Nucleus accumbens (tissue), 56 donors: ENCODE measurements at places on chromosomes 4 and X.

GRCh38 chr4:48175328-48175727 is 41.3 kb upstream of the TXK start:
- DNase-seq: no peak

- no peak for DNase-seq
These were observed 10.8 kb downstream of the WFS1 start for GRCh38 chr4:6280365-6280996.

GRCh38 chr4:113790478-113790877 is 28.9 kb upstream of the CAMK2D start:
- no peak for DNase-seq

DNA sequence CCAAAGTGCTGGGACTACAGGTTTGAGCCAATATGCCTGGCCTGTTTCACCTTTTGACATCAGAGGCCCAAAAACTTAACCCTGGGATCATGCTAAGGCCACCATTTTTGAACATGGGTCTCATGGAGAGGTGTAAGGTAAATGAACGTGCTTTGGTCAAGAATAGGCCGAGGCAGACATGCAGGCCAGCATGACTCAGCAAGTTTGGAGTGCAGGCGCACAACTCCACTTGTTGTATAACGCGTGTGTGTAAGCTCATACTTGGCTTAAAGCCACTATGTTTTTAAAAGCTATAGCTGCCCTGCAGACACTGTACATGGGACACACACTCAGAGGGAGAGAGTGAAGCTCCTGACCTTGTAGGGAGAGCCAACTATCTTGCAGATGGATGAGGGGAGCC is 43.8 kb upstream of the HPSE start:
- DNase-seq: no peak

DNA sequence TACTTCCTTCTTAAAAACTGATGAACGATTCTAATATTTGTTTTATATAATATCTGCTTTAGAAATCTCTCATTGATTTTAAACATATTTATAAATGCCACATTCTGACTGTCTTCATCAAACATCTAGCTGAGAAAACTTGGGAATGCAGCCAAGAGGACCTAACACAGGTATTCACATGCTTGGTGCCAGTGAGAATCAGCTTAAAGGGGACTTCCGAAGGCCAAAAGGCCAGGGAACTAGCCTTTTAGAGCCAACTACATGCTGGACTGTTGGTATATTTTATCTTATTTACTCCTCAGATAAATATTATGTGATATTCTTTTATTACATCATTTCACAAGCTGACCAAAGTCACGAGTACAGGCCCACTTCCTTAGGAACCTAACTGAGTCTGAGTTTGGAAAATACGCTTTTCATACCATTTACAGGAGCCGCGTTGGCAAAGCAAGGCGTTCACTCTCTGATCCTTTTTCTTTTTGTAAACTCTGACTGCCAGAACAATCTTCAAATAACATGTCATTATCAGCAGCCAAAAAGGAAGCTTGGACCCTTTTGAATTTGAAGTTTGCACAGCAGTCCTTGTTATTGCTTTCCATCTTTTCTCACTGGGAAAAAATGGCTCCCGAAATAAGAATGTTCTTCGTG is 41.1 kb upstream of the PDLIM3 start:
- DNase-seq: no peak

DNA sequence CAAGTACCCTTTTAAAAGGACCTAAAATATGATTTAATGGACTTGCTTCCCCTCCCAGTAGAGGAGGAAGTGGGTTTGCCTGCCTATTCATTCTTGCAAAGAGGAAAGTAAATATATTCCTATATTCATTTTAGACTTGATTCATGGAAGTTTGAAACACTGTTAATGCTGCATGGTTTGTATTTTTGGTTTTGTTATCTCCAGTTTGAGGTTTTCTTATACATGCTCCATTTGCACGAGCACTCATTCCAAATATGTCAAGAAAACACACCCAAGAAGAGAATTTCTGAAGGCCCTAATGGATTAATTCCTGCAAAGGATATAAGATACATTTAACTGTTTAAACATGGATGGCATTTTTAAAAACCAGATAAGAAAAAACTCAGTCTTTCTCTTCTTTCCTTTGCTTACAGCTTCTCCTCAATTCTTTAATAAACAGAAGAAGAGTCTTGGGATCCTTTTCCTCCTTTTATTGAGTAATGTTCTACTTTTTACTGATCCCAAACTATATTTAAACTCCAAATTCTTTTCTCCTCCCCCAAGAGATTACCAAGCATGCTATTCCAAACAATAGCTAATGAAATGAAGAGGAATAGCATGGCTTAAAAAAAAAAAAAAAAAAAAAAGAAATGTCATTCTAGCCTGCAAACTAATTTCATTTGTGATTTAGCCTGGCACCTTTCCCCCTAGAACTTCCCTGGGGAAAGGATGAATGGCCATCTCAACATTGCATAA is 54.6 kb upstream of the LDB2 start:
- no peak for DNase-seq

GRCh38 chrX:19990151-19990555 is 708 bp downstream of the BCLAF3 start:
- DNase-seq: peak; percentile 17

DNA sequence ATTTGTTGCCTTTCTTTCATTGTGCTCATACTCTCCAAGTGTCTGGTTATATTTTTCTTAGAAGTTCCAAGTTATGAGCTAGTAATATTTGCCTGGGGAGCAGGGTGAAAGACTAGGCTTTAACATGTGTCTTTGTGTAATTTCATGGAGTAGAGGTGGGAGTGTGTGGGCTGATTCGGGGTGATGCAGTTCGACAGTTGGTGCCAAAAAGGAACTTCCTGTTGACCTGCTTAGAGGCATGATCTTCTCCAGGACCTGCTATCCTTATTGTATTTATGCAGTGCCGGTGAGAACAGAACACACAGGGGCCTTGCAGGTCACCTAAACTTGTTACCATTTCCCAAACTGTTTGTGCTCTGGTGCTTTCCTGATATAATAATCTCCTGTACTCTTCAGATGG is 21.2 kb downstream of the USP53 start:
- no peak for DNase-seq

DNA sequence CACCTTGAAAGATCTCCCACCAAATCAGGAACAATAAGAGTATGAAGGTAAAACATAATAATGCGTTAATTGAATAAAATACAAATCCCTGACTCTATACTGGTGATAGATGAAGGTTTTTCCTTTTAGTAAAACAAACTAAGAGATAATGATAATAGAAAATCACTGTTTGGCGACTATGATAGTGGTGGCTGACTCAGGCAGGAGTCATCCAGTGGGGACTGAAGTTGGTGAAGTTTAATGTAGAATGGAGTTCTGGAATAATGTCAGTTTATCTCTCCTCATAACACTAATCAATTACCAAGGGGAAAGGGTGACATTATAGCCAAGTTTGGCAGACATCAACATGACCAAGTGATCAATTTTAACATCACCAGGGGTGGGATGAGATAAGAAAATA is 21.3 kb downstream of the ABCG2 start:
- DNase-seq: no peak

DNA sequence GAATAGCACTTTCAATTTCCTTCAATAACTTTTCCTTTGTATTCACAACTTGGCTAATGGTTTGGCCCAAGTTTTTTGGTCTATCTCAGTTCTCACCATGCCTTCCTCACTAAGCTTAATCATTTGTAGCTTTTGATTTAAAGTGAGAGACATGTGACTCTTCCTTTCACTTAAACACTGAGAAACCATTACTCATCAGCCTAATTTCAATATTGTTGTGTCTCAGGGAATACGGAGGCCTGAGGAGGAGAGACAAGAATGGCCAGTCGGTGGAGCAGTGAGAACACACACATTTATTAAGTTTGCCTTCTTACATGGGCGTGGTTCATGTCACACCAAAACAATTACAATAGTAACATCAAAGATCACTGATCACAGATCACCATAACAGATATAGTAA is 56.7 kb downstream of the TSPAN5 start:
- no peak for DNase-seq

- no peak for DNase-seq
These were observed 28.7 kb upstream of the CASK start for GRCh38 chrX:41952102-41952501.
